Activated CD4-positive, alpha-beta T cell treated with anti-CD3 and anti-CD28 coated beads, Interleukin-2, amount 10 ng/mL, durations not matched to agents 24 days and 14 days (primary cell): ENCODE measurements at places on chromosomes 4 and X. TPM values are rescaled to one million over a fixed set of nuclear protein-coding genes. Genes with fewer than 3 reads are reported as not detected.

The PAK3 gene
- 0.07 and 0.30 TPM in 2 replicates for total RNA-seq

The FANCB gene
- total RNA-seq = 18.9 TPM in 2 replicates

The EDA2R gene
- total RNA-seq = 2.7 and 3.6 TPM in 2 replicates

The PPP1R2C gene
- total RNA-seq = not detected in 2 replicates
